ENCODE measurements at places on chromosomes 3 and 15.

DNA sequence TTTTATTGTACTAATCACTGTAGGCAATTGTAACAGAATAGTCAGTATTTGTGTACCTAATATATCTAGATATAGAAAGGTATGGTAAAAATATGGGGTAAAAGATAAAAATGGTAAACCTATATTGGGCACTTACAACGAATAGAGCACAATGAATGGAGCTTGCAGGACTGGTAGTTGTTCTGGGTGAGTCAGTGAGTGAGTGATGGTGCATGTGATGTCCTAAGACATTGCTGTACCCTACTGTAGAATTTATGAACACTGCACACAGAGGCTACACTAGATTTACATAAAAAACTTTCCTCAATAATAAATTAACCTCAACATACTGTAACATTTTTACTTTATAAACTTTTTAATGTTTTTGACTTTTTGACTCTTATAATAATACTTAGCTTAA lies 274.3 kb upstream of the PPP2R3A start:
- no peak for DNase-seq

GRCh38 chr15:80176443-80176842 lies 23.6 kb downstream of the FAH start:
- DNase-seq = no peak

DNA sequence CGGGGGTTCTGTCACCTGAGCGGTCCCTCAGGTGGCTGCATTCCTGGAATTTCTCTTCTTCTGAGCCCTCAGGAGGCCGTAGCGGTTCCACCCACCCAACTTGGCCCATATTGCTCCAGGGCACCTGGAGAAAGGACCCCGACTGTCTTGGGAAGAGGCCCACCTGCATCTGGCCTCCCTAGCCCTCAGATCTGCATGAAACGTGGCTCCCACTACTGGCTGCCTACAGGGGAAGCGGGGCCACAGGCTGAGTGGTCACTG lies 9.9 kb upstream of the ANPEP start:
- DNase-seq = no peak

GRCh38 chr15:45714590-45715488 lies 80.0 kb downstream of the SQOR start:
- DNase-seq = peak; percentile 30

DNA sequence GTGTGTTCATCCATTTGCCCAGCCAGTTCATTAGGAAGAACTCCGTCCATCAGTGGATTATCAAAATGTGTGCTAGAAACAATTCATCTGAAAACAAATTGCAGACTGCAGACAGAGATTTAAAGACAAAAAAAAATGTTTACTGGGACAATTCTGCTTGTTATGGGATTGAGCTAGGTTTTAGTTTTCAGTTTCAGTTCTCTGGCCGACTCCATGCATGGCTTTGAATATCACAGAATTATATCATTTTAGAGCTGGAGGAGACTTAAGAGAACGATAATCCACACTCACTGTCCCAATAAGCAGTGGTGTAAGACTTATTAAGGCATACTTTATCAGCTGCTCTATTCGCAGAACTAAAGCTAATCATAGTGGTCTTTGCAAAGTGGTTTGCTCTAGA lies 51.1 kb downstream of the TFG start:
- DNase-seq = no peak

- no peak for DNase-seq
Measured at GRCh38 chr3:150129166-150129565, 158.5 kb upstream of the PFN2 start.

DNA sequence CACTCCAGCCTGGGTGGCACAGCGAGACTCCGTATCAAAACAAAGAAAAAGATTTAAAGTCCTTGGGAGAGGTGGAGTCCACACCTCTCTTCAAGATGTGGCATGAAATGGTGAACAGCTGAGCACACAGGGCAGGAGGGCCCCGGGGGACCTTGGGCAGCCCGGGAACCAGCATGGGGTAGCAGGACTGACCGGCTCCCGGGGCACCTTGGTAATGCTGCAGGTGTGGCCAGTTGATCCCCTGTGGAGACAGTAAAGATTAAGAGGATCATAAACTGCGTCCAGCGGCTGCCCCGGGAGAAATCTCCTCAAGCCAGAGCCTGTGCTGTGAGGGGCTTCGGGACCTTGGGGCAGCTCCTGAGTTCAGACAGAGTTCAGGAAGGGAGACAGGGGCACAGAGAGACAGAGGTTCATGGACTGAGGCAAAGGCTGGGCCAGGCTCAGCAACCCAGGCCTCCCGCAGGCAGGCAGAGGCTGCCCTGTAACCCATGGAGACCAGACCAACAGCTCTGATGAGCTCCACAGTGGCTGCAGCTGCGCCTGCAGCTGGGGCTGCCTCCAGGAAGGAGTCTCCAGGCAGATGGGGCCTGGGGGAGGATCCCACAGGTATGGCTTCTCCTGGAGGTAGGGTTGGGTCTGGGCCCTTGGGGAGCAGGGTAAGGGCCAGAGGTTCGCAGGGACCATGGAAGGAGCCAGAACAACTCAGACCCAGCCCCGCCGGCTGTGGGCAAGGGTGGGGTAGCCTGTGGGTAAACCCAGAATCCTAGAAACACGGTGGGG lies at the start of gene NR2E3:
Gene NR2E3, plus strand, starts transcription at position 299 of the 780 bp plus-strand sequence. Its CDS starts 190 bp downstream, at position 489.
- DNase-seq = no peak

DNA sequence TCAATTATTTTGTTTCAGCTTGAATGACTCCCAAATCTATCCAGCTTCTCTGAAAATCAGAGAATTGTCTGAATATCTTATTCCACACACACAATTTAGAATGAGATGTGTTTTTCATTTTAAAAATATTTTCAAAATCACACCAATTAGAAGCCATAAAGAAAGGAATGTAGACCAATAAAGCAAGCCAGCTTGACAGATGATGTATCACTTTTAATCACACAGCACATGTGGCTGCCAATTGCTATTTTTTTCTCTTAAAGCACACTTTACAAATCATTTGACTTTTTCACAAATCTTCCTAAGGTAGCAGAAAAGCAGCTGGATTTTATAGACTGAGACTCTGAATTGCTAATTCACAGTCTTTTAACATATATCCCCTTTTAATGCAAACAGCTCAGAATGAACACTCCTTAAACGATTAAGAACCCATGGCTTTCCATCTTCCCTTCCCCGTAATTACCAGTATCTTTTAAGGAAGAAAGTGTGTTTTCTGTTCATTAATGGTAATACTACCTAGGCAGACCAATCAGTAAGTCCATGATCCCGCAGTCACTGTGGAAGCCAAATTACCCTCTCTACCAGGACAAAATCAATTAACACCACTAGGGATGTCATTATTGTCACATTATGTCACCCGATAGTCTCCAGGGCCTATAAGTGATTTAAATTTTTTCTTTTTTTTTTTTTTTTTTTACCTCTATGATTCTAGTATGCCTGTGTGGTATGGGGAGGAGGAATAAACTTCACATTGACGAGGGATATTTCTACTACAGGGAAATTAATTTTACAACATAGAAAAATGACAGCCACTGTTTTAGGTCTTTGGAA lies 250.0 kb upstream of the VEPH1 start:
- DNase-seq = no peak

DNA sequence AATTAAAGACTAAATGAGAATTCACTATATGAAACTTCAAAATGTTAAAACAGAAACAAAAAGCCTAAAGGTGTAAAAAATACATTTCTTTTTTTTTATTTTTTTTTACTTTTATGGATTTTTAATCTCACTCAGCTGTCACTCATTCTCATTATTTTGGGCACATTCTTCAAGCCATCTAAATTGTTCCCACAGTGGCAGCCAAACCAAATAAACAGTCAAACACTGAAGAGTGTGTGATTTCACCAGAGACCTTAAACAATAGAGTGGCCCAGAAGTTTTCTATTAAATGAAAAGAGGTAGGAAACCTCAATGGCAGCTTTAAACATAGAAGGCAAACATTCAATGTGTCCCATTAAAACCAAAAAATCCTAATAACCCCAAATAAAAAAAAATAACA lies 616.1 kb downstream of the OTOL1 start:
- no peak for DNase-seq

DNA sequence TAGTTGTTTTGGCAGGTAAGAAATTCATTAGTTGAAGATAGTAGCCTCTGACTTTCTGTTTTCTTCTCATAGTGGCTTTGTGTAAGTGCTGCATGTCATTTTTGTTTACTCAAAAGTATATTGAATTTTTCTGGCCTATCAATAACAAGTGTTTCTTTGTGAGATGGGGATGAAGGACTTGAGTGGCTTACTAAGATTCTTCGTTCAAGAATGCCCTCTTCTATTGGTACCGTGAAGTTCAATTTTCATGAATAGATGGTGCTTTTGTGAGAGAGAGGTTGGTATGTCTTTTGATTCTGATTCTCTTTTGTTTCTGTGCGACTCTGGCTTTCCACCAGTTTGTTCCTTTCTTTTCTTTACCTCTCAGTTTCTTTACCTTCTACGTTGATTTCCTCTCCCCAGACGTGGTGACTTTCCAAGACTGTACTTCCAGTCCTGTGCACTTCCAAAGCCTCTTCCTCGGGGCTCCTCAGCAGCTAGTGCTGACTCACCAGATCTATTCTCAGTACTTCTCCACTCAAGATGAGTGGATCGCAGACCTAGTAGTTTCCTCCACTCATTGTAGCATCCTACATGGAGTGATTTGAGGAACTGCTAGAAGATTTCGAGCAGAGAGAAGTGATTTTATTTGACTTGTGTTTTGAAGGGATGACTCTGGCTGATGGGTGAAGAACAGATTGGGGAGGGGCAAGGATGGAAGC lies 82.0 kb upstream of the EPHB3 start:
- no peak for DNase-seq

DNA sequence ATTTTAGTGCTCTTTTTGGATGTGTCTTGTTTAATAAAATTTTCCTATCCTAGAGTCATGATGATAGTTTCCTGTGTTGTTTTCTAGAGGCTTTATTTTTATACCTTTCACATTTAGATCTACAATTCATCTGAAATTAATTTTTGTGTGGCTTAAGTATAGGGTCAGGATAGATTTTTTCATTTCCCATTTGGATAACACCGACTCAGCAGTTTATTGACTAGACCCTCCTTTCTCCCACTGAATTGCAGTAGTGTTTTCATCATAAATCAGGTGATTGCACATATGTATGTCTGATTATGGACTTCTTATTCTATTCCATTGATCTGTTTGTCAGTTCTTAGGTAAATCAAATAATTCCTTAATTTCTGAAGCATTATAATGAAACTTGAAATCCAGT lies 10.4 kb downstream of the PRR23A start:
- DNase-seq = no peak

GRCh38 chr15:35522061-35522460 lies 23.9 kb downstream of the DPH6 start:
- peak; percentile 54 for DNase-seq

DNA sequence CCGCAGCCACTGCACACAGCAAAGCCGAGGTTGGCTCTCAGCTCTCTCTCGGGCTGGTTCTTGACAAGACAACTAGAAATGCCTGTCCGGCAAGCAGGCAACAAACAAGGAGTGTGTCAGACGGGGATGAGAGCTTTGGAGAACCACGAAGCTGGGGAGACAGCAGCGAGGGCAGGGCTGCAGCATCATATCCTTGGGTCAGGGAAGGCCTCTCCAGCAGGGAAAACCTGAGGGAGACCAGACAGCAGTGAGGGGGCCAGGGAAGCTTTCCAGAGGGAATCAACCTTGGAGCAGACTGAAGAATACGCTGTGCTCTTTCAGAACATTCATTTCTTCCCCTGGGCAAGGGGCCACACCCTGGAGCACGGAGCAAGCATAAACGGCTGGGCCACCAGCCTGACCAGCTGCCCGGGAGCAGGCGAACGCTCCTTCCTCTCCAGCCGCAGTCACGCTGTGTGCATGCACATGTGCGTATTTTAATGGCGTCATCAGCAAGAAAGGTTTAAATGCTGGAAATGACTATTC lies 58.7 kb downstream of the CHSY1 start:
- no peak for DNase-seq

DNA sequence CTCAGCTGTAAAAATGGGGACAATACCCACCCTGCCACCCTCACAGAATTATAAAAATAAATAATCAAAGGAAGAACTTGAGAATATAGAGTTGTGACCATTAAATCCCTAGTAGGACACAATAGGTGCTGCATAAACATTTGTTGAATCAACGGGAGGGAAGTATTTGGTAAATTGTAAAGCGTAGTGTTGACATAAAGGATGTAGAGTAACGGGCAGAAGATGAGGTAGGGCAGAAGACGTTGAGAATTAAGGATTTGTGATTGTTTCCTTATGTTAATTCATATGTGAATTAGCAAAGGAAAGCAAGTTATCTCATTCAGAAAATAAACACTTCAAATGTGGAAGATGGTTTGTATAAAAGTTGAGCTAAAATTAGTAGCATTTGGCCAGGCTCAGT lies 7.1 kb downstream of the RAMAC start:
- DNase-seq = no peak

DNA sequence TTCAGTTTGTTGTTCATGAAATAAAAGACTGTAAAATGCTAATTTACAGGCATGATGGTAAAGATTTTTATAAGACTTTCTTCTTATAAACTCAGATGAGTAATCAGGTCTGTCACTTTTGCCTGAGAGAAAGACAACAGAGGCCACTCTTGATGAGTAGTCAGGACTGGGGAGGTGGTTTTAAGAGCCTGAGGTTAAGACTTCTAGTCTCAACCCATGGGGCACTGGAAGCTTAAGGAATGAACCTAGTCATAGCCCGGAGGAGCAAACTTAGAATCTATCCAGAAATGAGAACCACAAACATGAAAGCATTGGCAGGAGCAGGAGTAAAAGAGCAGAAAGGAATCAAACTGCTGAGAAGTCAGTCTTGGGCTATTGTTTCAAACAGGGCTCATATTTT lies 846.3 kb upstream of the ARPP21 start:
- DNase-seq = no peak

GRCh38 chr3:51734572-51734907 lies 27.7 kb downstream of the GRM2 start:
- no peak for DNase-seq

- DNase-seq = no peak
Measured at GRCh38 chr15:86849558-86850285, 770.1 kb downstream of the AGBL1 start.

GRCh38 chr3:59820352-59820934 lies 770.6 kb upstream of the CFAP20DC start:
- no peak for DNase-seq

DNA sequence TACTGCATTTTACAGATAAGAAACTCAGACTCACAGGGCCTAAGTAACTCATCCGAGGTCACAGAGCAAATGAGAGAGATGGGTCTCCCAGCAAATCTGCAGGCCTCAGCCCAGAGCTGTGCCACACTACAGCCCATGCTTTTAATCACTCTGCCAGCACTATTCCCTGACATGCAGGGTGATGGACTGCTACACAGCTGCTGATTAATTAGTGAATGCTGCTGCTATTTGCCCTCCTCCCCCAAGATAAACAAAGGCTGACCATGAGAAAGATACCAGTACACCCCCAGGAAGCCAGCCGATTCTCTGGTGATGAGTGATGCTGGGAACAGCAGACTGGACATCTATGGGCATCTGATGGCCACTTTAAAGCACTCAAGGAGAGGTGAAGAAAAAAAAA lies 39.3 kb downstream of the RFTN1 start:
- no peak for DNase-seq

Measured in pulmonary artery endothelial cell (primary cell).